NCI-H510A (cell line): ENCODE measurements at places on chromosomes 2 and 18.
A peak's percentile ranks its signal among the peaks of the same experiment; 100 is the strongest.

- no peak for DNase-seq
These were observed 25.0 kb downstream of the MPPE1 start for GRCh38 chr18:11883153-11883552.

- DNase-seq, result peak; percentile 41
These were observed 15.8 kb upstream of the SELENOI start for GRCh38 chr2:26330114-26330549.

- DNase-seq, result no peak
These were observed 244.5 kb downstream of the TCF4 start for GRCh38 chr18:55343396-55344073.

DNA sequence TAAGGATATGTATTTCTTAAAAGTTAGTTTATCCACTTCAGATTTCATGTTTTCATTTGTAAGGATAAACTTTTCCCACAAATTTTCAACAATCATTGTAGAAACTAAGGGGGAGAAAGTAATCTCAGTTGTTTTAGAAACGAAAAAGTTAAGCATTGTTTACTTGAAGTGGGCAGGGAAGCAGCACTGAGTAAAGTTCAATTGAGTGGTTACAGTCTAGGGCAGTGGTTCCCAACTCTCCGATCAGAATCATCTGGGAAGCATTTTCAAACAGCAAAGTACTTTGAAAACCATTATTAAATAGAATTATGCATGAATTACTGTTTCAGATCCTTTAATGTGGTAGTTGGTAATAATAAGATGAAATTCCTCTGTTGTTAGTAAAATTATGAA lies 12.5 kb downstream of the MRPL35 start:
- DNase-seq, result no peak

DNA sequence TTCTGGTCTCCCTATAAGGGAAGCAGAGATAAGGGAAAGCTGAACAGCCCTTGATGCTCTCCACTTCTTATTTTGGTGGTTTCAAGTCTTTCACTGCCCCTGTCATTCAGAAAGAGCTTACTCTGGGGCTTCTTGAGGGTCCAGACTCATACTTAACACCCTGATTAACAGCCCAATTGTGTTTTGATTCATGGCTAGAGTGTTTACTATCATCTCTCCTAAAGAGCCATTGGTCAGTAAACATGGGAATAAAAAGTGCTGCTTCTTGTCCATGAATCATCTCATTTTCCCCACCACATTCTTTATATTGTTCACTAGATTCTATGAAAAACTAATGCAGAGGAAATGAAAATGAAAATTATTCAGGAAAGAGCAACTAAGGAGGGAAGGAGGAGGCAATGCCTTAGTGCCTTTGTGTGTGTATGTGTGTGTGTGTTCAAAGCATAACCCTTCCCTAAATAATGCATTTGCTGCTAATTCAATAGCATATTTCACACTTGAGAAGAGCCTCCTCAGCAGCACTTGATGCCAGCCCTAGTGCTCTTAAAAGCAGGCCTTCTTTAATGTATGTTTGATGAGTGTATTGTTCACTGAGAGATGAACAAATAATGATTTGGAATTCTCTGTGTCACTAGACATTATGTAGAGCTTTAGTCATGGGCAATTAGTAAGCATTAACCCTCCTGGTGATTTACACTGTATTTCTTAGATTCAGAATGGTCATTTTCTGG lies 63.5 kb downstream of the DCC start:
- peak; percentile 34 for DNase-seq

- DNase-seq, result no peak
These were observed 16.4 kb upstream of the SERPINB13 start for GRCh38 chr18:63570721-63571120.
